Aorta (tissue), 5 donors: ENCODE measurements at places on chromosomes 16 and 17.

- DNase-seq = peak; percentile 77
These were observed 878 bp downstream of the TAOK1 start for GRCh38 chr17:29390851-29391631.

DNA sequence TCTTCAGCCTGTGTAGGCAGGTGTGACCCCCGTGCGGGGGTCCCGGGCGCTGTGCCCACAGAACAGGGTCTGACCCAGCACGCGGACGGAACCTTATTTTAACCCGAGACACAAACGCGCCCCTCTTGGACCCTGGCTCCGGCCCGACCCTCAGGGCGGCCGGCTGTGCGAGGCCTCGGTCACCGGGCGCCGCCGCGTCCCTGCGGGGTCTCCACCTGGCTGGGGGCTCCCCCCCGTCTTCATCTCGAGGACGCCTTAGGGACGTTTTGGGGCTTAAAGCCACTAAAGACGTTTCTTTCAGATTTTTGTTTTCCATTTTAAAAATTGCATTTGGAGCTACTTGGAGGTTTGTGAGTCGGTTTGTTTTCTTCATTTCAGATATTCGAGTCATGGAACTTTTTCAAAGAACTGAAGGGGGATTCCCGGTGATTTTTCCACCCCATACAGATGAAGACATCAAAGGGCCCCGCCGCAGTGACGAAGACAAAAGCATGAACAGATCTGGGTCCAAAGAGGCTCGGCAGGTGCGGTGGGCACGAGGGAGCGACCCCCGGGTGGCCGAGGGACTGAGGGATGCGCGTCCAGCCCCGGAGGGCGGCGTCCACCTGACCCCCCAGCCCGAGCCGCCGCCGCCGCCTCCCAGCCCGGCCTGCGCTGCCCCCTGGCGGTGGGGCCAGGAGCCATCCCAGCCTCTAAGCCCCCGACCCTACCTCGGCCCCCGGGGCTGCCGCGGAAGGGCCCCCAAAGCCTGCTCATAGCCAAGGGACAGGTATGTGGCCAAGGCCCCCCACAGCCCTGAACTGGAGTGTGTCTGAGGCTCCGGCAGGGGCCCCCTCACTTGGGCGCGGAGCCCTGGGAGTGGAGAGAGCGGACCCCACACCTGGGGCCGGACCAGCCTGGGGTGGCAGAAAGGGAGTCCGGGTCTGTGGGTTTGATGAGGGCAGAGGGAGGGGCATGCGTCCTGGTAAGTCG, 3.8 kb upstream of the CD7 start:
- peak; percentile 53 for DNase-seq

GRCh38 chr16:307691-308312, 24.8 kb downstream of the PDIA2 start:
- DNase-seq = no peak

DNA sequence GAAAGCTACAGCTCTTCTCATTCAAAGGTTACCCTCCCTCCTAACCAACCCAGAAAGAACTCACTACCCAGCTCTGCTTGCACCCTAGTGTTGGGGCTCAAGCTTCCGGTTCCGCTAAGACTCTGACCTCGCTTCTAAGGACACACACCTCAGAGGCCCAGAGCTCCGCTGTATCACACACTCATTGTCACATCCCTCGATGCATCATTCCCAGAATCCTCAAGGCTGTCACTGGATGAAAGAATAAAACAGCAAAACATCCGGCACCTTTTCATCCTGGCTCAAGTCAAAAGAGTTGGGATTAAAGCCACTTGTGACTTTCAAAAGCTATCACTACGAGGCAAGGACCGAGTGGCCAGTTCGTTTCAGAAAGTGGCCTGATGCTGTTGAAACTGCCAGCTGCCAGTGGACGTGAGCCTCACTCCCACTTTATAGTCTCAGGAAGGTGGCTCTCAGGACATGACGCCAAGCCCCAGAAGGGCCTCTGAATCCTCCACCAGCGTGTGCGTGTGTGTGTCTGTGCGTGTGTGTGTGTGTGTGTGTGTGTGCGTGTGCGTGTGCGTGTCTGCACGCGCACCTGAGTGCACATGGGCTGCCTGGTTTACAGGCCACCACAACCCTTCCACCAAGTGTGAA, 29.0 kb downstream of the ZFHX3 start:
- no peak for DNase-seq

DNA sequence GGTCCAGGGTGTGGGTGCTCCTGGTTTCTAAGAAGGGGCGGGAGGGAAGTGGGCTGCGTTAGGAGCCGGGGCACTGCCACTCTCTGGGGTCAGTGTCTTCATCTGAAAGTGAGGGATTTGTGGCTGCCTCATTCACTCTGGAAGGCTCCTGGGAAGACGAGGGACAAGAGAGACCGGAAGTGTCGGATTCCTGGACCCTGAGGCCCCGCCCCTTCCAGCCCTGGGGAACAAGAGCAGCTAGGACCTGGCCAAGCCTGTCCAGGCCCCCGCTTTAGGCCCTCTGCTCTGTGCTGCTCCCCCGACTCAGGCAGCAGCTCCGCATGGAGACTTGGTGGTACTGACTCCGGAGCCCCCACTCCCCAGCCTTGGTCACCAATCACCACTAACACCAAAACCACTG, 6.5 kb downstream of the LGALS3BP start:
- DNase-seq = no peak

DNA sequence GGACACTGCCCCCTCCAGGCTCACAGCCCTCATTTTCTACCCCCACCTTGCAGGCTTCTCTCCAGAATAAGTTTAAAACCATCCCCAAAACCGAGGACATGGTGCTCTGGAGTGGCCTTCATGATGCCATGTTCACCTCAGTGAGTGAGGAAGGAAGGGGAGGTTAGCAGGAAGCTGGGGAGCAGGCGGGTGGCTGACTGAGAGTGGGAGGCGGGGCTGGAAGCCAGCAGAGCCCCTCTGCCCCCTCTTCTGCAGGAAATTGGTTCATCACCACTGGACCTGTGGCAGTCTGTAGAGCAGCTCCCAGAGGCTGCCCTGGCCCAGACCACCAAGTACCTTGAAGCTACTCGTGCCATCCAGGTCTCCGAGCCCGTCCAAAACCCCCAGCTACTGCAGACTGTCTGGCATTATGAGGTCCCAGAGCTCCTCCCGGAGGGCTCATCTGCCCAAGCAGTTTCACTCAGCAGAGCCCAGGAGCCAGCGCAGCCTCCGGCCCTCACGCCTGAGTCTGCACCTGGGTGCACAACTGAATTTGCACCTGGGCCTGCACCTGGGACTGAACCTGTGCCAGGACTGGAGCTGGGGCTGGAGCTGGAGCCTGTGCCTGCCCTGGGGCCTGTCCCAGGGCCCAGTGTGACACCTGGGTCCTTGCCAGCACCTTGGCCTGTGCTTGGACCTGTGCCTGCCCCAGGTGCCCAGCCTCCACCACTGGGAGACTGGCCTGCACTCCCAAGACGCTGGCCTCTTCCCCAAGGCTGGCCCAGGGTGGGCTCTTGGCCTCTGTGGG, 19.0 kb downstream of the C16orf96 start:
- DNase-seq = no peak

GRCh38 chr17:56292578-56292977, 139.3 kb downstream of the ANKFN1 start:
- DNase-seq = no peak

DNA sequence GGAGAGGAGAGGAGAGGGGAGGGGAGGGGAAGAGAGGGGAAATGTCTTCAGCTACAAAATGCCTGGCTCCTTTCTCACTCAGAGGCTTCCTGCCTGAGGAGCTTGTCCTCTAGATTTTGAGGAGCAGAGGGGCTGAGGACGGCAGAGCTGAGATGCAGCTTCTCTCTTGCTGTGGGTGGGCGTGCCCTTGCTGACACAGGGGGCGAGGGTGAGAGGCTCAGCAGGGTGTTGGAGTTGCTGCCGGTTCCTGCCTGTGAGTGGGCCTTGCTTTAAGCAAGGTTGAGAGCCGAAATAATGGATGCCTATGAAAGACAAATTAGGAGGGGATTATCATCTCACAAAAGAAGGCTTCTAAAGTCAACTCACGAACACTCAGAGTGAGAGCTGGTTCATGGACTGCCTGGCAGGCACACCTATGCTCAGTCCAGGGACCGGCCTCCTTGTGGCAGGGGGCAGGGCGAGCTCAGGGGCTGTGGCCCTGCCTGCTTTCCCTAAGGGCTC, 215.6 kb downstream of the MSI2 start:
- no peak for DNase-seq

DNA sequence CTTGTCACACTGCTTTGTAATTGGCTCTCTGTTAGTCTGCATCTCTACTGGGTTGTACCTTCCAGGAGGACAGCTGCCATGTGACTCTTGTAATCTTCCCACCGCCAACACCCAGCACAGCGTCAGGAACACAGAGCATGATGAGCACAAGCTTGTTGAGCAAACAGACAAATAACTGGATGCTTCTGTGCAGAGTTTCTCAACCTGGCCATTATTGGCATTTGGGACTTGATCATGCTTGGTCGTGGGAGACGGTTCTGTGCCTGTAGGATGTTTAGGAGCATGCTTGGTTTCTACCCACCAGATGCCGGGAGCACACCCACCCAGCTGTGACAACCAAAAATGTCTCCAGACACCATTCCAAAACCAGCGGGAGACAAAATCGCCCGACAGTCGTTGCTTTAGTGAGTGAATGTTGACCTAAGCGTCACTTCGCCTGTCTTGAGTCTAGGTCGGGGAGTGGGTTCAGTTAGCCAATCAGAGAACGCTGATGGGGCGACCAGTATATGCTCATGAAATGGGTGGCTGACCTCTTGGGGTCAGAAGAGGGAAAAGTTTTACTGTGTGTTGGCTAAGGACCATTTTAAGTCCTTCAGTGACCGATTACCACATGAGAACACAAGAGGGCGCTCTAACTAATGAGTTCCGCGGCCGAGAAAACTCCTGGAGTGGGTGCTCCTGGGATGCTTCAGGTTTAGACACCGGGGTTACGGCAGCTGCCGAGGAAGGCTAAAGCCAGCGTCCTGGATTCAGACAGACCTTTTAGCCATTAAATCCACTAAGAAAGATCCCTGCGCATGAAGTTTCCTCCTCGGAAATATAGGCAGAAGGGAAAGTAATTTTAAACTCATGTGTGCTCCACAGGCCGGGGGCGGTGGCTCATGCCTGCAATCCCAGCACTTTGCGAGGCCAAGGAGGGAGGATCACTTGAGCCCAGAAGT, 57.8 kb upstream of the TEX2 start:
- DNase-seq = no peak
